Pancreas (tissue), 10 donors: ENCODE measurements at places on chromosomes 4 and X. TPM values are rescaled to one million over a fixed set of nuclear protein-coding genes. Genes with fewer than 3 reads are reported as not detected.

The MAP3K15 gene
- 0.32 TPM for total RNA-seq

DNA sequence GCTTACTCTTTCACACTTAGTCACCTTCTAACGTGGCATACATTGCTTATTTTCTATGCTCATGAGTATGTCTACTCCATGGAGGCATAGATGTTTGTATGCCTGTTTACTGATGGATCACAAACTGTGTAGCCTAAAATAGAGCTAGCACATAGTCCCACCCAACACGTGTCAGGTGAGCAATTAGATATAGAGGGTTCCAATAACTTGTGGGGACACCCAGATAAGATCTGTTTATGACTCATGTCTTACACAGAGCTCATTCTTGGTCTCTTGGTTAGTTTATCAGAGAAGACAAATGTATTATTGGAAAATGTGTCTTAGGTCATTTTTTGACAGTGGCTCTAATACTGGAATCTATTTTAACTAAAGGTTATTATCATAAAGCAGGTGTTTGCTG is 6.8 kb downstream of the ZFP42 start:
- no peaks in the 10 kb centered on the region for H3K4me1 ChIP-seq
- peaks cover 3% of the 10 kb centered on the region for H3K27me3 ChIP-seq
- H3K4me3 ChIP-seq, result no peak overlapping the region
- no peak for DNase-seq

- H3K4me1 ChIP-seq, result peaks cover 7% of the 10 kb centered on the region
- no peaks in the 10 kb centered on the region for H3K36me3 ChIP-seq
- H3K27ac ChIP-seq, result peak overlapping the region; percentile 46
- no peaks in the 10 kb centered on the region for H3K27me3 ChIP-seq
- H3K4me3 ChIP-seq, result peak overlapping the region; percentile 56
- DNase-seq, result peak; percentile 71
These were observed 586 bp downstream of the BCAP31 start for GRCh38 chrX:153723351-153724251.

GRCh38 chr4:120432301-120432860 is 365.7 kb upstream of the MAD2L1 start:
- no peaks in the 10 kb centered on the region for H3K4me1 ChIP-seq
- H3K36me3 ChIP-seq, result no peaks in the 10 kb centered on the region
- no peaks in the 10 kb centered on the region for H3K27me3 ChIP-seq
- no peak overlapping the region for H3K27ac ChIP-seq
- H3K4me3 ChIP-seq, result no peak overlapping the region

The CHIC2 gene
- total RNA-seq, result 9.8 TPM

The CXorf49 gene
- not detected for total RNA-seq

DNA sequence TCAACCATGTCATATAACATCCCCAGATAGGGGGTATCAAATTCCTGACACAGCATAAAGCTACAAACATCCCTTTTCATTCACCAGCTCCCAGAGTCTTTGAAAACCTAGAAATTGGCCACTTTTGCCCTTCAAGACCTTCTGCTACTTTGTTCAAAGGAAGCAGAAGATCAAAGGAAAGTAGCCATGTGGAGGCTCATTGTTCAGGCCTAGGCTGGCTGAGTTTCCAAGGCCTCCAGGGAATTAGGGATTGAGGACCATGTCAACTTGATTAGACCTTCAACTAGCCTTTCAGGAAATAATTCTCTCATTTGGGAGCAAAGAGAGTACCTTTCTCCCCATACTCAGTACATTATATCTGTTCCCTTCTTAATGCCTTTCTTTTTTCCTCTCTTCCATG is 66.8 kb upstream of the ATXN3L start:
- no peaks in the 10 kb centered on the region for H3K36me3 ChIP-seq
- no peak overlapping the region for H3K4me3 ChIP-seq
- H3K27me3 ChIP-seq, result no peaks in the 10 kb centered on the region
- H3K27ac ChIP-seq, result no peak overlapping the region
- no peak for DNase-seq
- H3K4me1 ChIP-seq, result no peaks in the 10 kb centered on the region

The DRD5 gene
- not detected for total RNA-seq
